CD4-positive, alpha-beta T cell treated with Interleukin-6 at 100 ng/mL for 8 hours (primary cell): ENCODE measurements at places on chromosomes 6 and 20.

DNA sequence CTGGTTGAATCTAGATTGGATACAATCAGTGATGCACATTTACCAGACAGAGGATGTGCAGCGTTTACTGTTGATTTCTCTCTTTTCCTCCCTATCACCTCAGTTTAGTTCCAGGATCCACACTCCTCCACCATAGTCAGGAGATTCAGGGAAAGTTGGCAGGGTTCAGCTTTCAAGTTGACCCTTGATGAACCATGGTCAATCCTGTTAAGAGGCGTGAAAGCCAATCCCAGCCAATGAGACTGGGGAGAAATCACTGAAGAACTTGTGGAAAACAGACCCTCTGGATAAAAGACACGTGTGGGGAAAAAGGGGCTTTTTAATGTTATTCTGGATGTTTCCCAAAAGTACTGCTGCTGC, 19.2 kb upstream of the SCP2D1 start:
- no peak for DNase-seq

GRCh38 chr6:85594197-85594930, 706 bp upstream of the SNX14 start:
- peak; percentile 16 for DNase-seq

DNA sequence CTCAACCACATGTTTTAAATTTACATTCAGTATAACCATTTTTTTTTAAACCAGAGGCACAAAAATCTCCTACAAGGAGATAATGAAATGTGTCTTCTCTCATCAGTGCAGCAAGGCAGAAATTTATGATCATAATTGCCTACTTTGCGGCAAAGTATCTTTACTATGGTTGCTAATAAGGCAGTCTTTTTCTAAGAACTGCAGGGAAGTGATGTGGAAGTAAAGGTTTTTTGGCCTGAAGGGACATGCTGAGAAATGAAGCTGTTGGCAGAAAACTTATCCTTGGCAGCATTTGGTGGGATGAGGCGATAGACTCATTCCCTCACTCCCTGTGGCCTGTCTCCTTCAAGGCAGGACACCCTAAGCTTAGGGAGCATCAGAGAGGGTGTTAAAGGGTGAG, 48.7 kb downstream of the SCGN start:
- DNase-seq, result no peak

DNA sequence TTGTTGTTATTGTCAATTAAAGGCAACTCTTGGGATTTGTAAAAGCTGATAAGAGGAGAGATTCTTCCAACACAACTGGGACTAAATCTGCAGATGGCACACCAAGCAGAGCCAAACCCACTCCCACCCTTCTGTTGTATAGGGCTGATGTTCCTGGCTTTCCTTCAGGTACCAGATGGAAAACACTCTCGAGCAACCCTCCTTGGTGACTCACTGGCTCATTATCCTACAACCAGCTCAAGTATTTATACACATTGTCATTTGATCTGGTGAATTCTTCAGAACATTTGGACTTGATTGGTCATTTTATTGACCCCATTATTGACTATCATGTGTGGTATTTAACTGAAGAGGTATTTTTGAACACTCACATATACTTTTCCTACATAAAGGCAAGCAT, 190.3 kb upstream of the PCSK2 start:
- DNase-seq, result no peak

GRCh38 chr20:33584976-33585375, 77.2 kb upstream of the C20orf144 start:
- no peak for DNase-seq

- no peak for DNase-seq
Measured at GRCh38 chr20:53657279-53657678, 63.6 kb upstream of the ZNF217 start.
